ENCODE measurements at places on chromosomes 5 and 9.
A peak's percentile ranks its signal among the peaks of the same experiment; 100 is the strongest.

- no peak for DNase-seq
Observed at GRCh38 chr9:110160123-110160522, 47.8 kb downstream of the C9orf152 start.

- no peak for DNase-seq
Observed at GRCh38 chr9:1383899-1384455, 333.8 kb downstream of the DMRT2 start.

DNA sequence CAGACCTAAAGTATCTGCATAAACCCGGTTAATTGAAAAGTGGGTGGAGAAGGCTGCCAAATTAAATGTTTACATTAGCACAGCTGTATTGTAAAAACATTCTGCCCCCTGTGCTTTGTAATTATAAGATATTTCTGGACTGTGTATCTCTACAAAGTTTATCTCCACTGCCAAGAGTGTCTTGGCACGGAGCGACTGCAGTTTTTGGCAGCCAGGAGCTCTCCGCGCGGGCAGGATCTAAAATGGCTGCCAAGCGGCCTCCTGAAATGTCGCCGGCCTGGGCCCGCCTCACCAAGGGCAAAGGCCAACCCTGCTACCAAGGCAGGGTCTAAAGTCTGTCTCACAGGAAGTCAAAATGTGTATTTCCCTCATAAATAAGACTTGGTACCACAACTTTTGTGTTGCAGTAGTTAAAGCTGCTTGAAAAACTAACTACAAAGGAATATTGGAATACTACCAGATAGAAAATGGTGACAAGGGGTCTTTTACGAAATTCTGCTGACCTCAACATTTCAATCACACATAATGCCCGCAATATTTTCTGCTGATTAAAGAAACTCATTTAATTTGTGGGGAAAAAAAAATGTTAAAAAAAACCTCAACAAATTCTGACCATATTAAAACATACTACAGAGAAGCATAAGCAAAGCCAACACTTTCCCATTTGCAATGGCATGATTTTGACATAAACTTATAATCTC lies 110.4 kb downstream of the NFIB start:
- DNase-seq: no peak

GRCh38 chr9:117616431-117616831 lies 87.8 kb upstream of the TLR4 start:
- no peak for DNase-seq

DNA sequence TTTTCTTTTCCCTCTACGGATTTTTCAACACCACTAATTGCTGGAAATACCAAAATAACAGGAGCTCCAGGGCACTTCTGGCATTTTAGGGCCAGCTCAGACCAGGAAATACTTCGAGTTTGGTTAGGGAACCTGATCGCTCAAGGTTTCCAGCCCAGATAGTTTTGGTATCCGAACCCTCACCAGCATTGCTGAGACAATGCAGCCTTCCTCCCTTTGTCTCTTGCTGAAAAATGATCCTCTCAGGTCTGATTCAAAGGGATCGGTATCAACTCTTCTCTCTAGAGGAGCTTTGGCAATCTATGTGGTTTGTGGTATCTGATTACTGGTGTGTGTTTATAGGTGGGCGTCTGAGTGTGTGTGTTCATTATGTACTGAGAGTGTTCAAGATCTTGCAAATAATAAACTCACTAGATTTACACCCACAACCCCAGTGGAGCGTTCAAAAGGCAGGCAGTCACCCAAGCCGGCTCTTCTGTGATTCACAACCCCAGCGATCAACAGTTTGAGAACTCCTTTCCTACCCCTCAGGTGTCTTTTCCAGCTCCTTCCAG lies 122.8 kb upstream of the EGFLAM start:
- no peak for DNase-seq

GRCh38 chr5:54275361-54275760 lies 35.0 kb downstream of the ARL15 start:
- DNase-seq: no peak

DNA sequence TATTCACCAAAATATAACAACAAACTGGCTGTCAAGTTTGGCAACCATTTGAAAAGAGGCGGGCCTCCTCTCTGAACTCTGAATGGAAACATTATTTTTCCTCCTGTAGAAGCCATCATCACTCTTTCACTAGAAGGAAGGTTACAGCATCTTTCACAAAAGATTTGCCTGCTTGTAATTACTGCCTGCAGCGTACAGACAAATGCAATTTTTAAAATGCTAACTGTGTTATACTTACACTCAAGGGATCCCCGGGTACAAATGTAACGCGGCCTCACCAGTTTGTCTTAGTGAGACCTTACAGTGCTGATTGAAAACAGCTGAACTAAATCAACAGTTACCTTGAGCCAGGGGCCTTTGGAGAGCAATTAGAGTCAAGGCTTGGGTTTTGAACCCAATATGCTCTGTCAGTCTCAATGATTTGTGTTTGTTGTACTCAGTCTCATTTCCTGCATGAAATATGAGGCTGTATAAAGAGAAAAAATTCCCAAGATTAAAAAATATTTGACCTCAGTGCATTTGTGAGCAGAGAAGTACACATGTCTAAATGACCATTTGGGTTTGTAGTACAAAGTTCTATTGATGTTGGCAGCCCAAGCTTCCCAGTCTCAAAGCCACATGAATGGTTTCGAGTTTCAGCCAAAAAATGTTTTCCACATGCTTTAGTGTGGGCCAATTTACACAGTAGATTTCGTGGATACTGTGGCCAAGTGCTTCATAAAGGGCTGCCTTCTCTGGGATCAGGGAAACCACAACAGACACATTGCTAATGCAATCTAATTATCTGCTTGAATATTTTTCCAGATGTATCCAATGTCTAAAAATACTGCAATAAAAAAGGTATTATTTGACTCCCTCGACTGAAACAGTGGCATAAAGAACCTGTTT lies 500.0 kb downstream of the SPATA31D1 start:
- DNase-seq: peak; percentile 75

- no peak for DNase-seq
Observed at GRCh38 chr5:159498630-159499029, 168.3 kb upstream of the IL12B start.

DNA sequence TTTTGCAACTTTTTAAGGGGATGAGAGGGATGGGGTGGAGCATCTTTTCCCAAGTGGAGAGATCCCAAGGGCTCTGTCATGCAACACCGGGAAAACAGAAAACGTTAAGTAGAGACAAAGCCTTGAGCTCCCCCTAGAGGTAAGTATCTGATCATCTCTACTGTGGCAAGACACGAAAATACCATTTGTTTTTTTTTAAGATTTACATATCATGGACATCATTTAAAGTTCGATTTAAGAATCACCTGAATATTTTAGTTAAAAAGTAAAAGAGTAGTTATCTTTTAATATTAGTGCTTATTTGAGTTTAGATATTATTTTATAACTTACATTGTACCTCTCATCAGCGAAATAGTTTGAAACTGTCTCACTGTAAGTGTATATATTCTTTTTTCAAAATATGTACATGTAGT lies 200.4 kb downstream of the LRRC70 start:
- peak; percentile 31 for DNase-seq

DNA sequence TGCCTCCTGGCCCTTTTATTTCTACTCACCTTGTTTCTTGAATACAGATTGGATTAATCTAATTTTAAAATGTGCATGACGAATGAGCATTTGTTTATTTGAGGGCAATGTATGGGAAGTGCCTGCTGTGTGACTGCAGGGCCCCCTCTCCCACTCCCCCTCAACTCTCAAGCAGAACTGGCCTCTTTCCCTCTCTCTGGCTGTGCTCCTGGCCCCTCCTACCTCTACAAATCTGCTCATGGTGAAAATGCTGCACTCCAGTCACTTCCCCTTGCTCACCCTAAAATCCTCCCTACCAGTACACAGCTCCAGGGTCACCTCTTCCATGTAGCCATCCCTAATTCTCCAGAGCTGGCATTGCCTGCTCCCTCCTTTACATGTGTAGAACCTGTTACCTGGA lies 17.2 kb upstream of the NDST1 start:
- no peak for DNase-seq

GRCh38 chr5:75331095-75332090 lies 5.6 kb upstream of the HMGCR start:
- no peak for DNase-seq

DNA sequence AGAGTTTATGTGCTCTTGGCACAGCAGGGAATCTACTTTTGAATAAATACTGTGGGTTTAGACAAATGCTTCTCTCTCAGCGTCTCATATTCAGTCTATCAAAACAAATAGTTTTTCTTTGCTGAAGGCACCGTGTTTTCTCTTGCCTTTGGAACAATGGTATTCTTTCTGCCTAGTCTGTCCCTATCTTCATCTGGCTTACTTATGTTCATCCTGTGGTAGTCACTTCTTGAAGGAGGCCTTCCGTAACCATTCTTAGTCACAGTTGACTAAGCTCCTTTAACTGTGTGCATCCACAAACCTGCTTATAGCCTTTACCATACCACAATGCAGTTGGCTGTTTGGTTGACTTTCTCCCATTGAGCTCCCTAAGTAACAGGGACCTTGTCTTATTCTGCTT lies 45.9 kb downstream of the LARP1 start:
- no peak for DNase-seq

- DNase-seq: peak; percentile 4
Observed at GRCh38 chr9:1083325-1083913, 33.3 kb downstream of the DMRT2 start.

DNA sequence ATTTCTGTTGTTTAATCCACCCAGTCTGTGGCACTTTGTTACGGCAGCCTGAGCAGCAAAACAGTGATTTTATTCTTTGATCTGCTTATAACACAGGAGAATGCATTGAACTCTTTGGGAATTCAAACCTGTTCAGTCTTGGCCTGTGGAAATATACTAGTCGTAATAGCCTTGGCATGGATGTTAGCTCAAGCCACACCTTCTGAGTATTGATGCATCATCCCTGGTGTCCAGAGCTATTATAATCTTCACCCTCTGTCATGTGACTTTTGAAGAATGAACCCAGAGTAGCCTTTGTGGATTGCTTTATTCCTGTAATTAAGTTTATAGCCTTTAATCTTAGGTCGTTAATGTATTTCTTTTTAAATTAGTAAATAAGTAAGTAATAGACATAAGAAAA lies 50.8 kb upstream of the TEX48 start:
- no peak for DNase-seq

DNA sequence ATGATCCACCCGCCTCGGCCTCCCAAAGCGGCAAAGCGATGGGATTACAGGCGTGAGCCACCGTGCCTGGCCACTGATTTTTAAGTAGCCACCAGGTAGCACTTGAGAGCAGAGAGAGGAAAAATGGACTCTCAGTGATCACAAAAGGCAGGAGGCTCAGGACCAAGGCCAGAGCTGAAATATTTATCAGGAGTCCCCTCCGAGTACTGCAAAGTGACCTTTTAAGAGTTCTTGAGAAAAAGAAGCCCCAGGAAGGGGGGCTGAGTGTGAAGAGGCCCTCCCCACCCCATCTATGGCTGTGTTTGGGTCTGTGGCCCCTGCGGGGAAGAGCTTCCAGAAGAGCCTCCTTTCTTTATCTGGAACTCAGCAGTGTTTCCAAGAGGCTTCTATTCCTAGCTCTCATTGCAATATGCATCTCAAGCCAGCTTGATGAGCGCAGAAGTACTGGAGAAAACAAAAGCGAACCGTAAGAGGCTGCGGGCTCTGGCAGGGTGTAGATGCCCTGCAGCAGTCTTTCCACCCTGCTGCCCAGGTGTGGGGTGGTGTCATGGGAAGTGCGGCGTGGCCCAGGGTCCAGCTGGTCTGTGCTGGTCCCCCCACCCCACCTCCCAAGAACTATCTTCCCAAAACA lies 75.5 kb upstream of the CDK20 start:
- DNase-seq: no peak

DNA sequence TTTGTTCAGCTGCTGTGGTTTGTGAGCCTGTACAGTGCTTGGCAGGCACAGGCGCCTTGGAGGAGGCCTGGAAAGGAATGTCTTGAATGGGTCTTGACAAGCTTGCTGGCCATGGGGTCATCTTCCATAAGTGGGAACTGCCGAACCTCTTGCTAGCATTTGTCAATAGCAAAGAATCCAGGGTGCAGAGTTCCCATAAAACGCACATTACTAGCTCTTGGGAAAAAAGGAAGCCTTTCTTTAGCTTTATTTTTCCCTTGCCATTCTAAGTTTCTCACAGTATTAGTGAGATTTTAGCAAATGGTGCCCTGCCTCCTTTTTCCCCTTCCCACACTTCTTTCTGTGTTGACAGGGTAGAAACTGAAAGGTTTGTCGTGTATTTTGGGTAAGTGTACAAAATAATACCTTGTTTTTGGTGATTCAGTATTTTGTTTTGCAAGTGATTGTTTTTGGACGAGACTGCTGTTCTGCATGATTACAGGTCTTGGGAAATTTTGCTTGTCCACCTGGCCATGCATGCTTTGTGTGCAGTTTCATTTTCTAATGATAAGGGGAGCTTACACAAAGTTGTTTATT lies 82.0 kb downstream of the ADGRV1 start:
- DNase-seq: no peak

DNA sequence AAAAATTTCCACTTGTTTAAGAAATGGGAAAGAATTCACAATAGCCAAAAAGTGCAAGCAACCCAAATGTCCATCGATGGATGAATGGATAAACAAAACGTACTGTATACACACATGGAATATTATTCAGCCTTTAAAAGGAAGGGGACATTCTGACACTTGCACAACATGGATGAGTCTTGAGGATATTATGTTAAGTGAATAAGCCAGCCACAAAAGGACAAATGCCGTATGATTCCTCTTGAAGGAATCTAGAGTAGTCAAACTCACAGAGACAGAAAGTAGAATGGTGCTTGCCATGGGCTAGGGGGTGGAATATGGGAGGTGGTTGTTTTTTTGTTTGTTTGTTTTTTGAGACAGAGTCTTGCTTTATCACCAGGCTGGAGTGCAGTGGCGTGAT lies 3.8 kb upstream of the ATP6V0E1 start:
- DNase-seq: no peak

- DNase-seq: no peak
Observed at GRCh38 chr9:70060148-70060882, 16.7 kb downstream of the MAMDC2 start.

GRCh38 chr5:997711-998110 lies 10.9 kb upstream of the NKD2 start:
- DNase-seq: no peak

DNA sequence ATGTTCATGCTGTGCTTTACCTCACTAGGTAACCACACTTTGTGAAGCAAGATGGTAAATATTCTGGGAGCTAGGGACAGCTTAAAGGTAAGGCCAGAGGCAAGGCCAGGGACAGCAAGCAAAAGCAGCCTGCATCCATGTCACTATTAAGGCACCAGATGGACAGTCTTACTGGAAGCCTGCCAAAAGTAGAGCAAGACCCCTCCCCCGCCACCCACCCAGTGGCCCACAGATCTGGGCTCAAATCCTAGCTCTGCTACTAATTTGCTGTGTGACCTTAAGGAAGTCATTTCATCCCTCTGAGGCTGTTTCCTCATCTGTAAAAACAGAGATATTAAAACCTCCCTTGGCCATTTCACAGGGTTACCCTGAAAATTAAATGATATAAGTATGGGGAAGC lies 13.2 kb upstream of the ERMP1 start:
- no peak for DNase-seq

DNA sequence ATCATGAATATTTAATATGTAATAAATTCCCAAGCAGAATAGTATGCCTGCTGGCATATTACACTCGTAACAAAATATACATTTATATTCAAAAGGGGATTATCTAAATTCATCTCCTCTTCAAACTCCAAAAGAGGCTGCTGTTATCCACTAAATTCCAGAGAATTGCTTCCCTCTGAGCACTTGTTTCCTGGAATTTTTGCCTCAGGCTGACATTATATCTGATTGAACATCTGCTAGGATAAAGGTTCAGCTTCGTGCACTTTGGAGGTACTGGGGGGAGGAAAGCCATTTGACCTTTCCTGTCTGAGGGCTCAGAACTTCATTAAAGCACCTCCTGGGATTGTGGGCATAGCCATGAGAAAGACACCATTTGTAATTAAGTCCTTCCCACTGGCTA lies 4.3 kb upstream of the HAPLN1 start:
- no peak for DNase-seq
